Bronchial epithelial cell (primary cell): ENCODE measurements at places on chromosomes 7 and 10.

DNA sequence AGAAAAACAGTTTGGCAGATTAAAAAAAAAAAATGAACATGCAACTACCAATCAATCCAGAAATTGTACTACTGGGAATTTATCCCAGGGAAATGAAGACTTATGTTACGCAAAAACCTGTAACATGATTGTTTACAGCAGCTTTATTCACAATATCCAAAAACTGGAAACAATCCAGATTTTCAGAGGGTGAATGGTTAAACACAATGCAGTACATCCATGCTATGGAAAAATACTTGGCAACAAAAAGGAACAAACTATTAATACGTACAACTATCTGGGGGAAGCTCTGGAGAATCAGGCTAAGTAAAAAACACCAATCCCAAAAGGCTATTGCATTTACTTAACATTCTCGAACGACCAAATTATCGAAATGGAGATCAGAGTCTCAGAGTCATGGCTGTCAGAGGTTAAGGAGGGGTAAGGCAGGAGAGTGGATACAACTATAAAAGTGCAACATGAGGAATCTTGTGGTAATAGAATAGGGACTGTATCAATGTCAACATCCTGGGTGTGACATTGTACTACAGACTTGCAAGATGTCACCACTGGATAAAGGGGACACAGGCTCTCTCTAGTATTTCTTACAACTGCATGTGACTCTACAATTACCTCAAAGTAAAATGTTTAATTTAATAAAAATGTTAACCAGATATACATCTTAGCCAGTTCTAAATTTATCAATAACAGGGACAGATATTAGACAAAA is 21.5 kb upstream of the RUFY2 start:
- DNase-seq = no peak

DNA sequence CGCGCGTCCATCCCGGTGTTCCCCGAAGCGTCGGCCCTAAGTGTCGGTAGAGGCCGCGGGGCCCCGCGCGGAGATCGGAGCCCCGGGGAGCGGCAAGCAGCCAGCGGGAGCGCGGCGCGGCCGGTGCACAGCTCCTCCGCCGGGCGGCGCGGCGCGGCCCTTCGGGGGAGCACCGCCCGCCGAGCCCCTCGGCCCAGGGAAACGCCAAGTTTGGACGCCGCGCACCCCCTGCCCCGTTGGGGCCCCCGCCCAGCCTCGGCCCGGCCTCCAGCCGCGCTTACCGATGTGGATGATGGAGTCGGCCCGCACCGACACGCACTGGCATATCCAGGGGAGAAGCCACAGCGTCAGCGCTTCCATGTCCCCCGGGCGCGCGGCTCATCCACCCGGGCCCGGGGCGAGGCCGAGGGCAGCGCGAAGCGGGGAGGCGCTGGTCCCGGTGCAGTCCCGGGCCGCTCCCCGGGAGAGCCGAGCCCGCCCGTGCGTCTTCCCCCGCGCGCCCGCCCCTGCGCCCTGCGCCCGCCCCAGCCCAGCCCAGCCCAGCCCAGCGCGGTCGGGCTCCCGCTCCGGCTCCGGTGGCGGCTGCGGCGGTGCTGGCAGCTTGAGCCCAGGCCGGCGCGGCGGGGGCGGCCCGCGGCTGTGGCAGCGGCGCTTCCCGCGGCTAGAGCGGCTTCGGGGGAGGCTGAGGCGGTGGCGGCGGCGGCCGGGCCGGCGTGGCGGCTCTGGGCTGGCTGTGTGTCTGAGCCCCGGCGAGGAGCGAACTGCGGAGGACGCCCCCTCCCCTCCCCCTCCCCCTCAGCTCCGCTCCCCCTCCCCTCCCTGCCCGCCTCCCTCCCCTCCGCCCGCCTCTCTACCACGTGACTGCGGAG is at the start of gene GRID1:
TSS of gene GRID1 (minus strand) at position 763 of the 869 bp plus-strand sequence.
- DNase-seq = no peak

DNA sequence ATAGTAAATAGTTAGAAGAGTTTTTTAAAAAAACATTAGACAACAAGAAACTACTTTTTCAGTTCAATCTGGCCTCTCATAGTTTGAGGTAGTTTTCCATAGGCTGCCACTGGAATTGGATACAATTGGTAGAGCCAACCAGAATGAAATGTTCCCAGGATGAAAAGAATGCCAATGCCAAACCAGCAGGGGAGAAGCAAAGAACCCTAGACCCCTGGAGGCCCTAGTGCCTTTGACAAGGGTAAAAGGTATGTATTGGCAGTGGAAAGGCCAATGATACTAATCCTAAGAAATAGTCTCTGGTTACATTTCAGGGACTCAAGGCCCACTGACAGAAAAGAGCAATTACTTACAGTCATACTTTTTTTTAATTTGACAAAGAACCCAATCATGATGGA is 77.4 kb upstream of the SEM1 start:
- DNase-seq = no peak

GRCh38 chr10:130935897-130936550 is 375.5 kb downstream of the TCERG1L start:
- no peak for DNase-seq

- DNase-seq = no peak
Measured at GRCh38 chr10:30645340-30645827, 15.8 kb upstream of the LYZL2 start.

- no peak for DNase-seq
Measured at GRCh38 chr10:105973360-105973759, 1191.1 kb downstream of the SORCS1 start.
